RKO (cell line): ENCODE measurements at places on chromosomes 2 and 18.

GRCh38 chr18:64720781-64721464, 572.0 kb upstream of the LINC00305 start:
- DNase-seq: no peak

DNA sequence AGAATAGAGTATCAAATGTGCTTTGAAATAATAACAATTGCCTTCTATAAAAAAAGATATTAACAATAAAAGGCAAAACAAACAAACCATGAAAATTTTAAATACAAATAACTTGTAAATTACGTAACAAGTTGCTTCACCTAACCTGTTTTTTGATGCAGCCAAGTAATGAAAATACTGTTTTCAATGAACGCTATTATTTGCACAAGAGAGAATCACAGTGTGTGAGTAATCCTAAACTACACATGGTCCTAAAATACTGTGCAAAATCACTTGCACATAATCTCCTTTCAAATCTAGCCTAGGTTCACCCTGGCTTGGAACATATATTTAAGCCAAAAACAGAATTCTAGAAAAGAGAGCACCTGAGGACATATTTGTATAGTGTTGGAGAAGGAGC, 98.9 kb downstream of the CCDC148 start:
- DNase-seq: no peak

- no peak for DNase-seq
Measured at GRCh38 chr2:234459401-234460009, 37.4 kb downstream of the ARL4C start.

- no peak for DNase-seq
Measured at GRCh38 chr2:171149986-171150693, 10.6 kb downstream of the TLK1 start.

DNA sequence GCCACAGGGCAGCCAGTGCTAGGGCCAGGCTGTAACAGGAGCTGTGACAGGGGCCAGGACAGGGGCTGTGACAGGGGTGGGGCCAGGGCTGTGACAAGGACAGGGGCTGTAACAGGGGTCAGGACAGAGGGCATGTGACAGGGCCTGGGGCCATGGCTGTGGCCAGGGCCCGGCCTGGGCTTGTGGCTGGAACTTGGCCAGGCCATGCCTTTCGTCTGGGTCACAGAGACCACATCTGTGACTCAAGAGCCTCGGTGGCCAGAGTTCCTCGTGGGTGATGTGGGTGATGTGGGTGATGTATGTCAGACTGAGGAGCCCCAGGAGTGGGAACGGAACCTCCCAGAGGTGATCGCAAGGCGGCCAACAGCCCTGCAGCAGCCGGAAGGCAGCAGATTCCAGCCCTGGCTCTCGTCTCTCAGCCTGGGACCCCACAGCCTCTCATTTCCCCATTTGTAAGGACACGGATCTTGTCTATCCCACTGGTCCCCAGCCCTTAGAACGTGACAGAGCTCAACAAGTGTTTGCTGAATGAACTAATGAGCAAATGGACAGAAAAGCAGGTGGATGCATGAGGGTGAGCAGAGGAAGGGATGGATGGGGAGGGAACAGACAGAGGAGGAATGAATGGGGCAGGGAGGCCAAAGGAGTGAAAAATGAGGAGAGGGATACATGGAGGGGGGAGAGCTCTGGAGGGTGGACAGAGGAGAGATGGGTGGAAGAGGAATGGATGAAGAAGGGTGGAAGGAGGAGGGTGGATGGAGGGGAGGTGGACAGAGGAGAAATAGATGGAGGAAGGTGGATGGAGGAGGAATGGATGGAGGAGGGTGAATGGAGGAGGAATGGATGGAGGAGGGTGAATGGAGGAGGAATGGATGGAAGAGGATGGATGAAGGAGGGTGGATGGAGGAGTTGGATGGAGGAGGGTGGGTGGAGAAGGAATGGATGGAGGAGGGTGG, 17.3 kb downstream of the ESPNL start:
- DNase-seq: no peak

DNA sequence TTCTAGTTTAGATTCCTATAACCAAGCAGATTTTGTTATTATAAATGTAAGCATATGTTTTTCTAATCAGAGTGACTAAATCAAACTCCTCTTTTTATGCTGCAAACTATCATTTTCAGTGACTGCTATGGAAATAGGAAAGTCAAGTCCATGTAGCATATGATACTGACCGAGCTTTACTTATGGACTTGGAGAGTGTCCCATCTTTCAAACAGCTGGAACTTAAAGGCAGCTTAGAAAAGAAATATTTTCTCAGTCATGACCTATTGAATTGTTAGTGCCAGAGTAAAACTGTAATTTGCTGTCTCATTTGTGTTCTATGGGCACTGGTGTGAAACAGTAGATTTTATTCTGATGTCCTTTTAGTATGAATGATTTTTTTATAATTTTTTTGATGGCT, 76.7 kb downstream of the PHLPP1 start:
- no peak for DNase-seq

DNA sequence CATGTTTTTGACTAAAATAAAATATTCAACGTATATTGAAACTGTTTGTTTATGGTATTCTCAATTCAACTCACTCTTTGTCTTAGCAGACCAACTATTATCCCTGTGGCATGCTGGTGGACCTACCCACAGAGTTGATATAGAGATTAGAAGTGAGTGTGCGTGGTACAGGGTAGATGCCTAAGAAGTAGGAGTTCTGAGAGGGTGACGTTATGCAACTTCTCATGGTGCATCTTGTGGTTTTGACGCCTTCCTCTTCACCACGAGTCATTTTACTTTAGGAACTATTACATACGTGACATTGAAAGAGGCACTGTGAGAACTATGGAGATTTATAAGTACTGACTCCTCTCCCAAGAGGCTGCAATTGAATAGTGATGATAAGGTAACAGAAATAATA, 26.6 kb upstream of the NAPG start:
- no peak for DNase-seq

GRCh38 chr2:132680544-132680943, 10.5 kb upstream of the LYPD1 start:
- DNase-seq: no peak

GRCh38 chr2:15122915-15123314, 438.2 kb downstream of the NBAS start:
- no peak for DNase-seq

DNA sequence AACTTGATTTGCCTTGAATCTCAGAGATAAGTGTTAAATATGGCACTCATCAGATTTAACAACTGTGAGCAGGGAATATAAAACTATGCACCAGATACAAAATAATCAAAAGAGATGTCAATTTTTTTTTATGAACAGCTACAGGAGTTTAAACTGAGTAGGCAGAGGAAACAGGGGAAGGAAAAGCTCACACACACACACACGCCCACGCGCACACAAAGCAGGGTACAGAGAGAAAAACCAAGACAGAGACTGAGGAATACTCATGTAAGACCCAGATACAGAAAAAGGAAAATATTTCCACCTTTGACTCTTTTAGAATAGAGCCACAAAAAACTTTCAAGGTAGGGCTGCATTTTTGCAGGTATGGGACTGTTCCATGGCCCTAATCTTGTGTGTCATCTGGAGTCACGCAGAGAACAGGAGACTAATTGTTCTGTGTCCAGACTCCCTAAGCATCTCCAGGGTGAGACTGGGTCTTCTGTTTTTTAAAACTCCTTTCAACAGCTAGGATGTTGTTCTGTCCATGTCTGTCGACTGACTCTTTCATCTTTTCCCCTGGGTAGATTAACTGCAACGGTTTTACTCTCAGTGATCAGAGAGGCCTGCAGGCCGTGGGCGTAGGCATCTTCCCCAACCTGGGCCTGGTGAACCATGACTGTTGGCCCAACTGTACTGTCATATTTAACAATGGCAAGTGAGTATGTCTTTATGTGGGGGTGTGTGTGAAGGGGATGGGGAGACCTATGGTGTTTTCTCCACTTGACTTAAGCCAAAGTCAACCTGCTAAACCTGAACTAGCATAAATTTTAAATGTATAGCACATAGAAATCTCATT, 23.0 kb downstream of the SMYD1 start:
- DNase-seq: no peak

DNA sequence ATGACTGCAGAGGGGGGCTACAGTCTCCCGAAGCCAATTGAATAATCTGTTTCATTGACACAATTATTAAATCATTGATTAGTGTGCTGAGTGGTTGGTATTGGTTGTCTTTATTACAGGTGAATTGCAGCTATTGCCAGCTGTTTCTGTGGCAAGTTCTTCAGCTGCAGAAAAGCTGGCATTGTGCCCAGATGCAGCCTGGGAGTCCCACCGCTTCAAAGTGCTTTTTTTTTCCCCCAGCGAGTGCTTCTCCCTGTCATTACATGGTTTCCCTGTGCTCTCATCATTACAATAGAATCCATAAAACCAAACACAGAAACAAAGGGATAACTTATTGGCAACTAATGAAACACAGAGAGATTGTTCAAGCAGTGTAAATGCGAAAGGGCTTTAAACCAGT, 164.7 kb downstream of the GRB14 start:
- DNase-seq: no peak

DNA sequence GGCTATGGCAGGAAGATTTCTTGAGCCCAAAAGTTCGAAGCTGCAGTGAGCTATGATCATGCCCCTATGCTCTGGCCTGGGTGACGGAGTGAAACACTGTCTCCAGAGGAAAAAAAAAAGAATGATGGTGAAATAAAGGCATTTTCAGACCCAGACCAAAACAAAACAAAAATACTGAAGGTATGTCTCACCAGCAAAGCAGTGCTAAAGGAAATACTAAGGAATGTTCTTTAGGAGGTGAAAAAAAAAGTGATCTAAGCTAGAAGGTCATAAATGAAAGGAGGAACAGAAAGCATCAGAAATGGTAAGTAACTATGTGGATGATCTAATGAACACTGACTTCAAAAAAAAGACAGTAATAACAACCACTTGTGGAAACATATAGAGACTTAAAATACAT, 18.7 kb downstream of the SS18 start:
- no peak for DNase-seq

DNA sequence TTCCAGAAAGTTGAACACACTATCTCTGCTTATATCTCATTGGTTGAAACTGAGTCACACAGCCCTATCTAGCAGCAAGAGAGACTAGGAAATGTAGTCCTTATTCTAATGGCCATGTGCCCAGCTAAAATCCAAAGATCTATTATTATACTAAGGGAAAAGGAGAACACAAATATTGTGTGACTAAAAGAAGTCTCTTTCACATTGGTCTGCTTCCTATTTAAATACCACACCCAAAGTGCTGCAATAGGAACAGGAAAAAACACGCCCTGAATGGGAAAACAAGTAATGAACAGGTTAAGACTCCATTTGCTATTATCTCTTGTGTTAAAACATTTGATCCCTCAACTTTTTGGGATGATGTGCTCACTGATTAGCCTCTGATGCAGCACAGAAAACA, 86.8 kb upstream of the BARD1 start:
- no peak for DNase-seq

DNA sequence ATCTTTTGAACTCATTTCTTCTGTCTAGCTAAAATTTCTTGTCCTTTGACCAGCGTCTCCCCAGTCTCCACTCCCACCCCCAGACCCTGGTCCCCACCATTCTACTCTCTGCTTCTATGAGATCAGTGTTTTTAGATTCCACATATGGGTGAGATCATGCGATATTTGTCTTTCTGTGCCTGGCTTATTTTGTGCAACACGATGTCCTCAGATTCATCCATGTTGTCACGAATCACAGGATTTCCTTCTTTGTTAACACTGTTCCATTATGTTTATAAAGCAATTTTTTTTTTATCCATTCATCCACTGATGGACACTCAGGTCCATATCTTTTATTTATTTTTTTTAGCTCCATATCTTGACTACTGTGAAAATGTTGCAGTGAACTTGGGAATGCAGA, 16.0 kb upstream of the ACYP2 start:
- no peak for DNase-seq

GRCh38 chr2:120443946-120444345, 98.0 kb downstream of the INHBB start:
- DNase-seq: no peak

- peak; percentile 71 for DNase-seq
Measured at GRCh38 chr2:208466151-208466919, 59.7 kb downstream of the PTH2R start.

DNA sequence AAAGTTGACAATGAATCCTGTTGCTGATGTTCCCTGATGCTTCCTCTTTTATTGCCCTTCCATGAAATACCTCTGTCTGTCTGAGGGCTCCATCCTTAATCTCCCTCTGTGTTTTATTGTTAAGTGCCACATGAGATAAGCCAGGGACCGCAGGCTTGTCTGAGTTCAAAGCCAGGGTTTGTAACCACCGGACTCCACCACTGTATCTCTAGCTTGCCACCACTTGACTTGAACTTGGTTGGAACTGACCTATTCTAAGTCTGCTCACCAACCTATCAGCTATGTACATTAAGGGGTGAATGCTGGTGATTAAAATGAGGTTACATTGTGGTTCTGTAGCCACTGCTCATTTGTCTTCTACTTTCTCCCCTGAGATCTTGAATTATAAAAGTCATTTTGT, 328.5 kb upstream of the ZEB2 start:
- DNase-seq: no peak

DNA sequence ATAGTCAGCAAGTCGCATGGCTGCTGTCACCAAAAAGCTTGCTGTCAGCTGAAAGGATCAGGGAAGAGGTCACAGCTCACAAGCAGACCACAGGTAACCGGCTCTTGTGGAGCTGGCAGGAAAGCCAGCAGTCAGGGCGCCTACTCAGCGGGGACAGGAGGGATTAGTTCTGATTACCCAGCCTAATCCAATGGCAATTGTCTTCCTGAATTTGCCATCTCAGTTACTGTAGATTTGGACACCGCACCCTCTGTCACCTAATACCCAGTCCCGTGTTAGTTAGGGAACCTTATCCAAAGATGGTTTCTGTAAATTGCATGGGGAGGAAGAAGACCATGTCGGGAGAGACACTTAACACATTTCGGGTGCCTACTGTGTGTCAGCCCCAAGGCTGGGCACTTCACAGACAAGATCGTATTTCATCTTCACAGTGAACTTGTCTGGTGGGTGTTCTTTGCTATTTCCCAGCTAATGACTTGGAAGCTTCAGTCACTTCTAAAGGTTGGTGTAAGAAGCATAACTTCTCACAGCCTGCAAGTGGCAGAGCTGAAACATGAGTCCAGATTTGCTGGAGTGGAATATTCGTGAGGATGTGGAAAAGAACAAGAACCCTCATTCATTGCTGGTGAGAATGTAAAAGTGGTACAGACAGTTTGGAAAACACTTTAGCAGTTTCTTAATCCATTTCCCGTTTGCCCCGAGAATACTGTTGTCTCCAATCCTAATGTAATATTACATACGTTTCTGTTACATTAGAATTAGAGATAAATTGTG, 9.9 kb downstream of the ALPK2 start:
- DNase-seq: no peak

DNA sequence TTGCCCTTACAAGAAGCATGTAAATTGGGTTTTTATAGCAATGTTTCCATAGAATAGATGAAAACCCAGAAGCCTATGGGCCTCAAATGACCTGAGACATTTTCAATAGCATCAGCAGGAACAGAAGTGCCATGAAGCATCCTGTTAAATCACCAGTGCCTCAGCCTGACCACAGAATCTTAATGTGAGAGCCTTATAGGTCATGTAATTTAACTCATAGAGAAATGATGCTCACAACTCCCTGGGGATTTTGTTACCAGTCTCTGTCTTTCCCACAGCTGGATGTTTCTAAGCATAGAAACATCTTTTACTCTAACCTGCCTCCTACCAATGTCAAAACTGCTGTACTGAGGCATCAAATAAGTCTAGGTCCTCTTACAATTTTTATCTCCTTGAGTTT, 295.8 kb upstream of the ACVR2A start:
- no peak for DNase-seq
